OCI-M1 (cell line): ENCODE measurements at places on chromosomes 5 and 9.

- DNase-seq, result peak; percentile 80
Observed at GRCh38 chr5:149632311-149633251, 51.3 kb downstream of the ARHGEF37 start.

- peak; percentile 3 for DNase-seq
Observed at GRCh38 chr5:40716000-40716399, 36.3 kb downstream of the PTGER4 start.

GRCh38 chr9:105054491-105054890, 126.5 kb upstream of the ABCA1 start:
- DNase-seq, result no peak

GRCh38 chr5:171270136-171270535, 38.9 kb upstream of the TLX3 start:
- no peak for DNase-seq

GRCh38 chr5:98299435-98299834, 474.0 kb upstream of the RGMB start:
- DNase-seq, result peak; percentile 13

DNA sequence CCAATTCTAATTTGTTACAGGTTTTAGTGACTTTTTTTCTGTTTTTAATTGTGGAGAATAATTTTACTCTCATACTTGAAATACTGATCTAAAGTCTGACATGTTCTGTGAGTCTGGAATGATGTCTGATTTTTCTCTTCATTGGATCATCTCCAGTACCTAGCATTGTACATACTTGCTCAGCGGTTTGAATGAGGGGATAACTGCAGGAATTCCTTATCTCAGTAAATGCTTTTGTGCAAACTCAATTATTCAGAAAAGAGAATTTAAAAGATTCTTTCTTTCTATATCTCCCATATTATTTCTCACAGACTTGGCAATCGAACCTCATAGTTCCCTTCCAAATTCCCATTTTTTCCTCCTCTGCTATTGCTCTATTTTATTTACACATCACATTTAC, 397.9 kb upstream of the SGCD start:
- DNase-seq, result no peak

- no peak for DNase-seq
Observed at GRCh38 chr9:85515021-85515420, 226.7 kb downstream of the AGTPBP1 start.

DNA sequence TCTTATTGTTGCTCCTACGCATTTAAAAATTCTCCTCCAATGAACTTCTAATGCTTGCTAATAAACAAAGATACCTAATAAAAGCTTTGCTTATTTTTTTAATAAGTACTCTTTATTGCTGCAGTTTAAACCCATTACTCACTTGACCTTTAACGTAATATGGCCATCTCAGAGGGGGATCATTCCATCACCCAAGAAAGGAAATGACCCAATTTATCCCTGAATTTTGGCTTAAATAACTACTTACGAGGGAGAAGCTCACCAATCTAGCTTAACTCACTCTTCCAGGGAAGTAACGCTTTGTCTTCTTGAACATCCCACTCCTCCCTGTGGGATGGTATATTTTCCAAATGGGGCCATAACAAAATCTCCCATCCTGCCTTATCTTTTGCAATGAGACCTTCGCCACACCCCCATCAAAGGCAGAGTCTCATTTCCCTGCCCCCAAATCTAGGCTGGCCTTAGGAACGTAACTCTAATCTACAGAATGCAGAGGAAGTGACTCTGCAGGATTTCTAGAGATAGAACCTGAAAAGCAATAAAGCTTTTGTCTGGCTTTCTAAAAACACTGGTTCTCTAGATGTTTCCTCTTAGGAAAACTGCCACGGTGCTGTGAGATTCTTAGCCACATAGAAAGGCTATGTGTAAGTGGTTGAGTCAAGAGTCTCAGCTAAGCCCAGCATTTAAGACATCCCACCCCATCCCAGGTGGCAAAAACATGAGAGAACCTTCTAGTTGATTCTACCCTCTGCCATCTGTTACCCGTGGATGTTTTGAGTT, 310.0 kb downstream of the ASTN2 start:
- DNase-seq, result peak; percentile 82

- DNase-seq, result peak; percentile 7
Observed at GRCh38 chr5:149611326-149611725, 30.0 kb downstream of the ARHGEF37 start.

- DNase-seq, result no peak
Observed at GRCh38 chr5:142874540-142874939, 104.4 kb downstream of the ARHGAP26 start.

GRCh38 chr5:179176571-179177230, 116.5 kb downstream of the ZNF354C start:
- DNase-seq, result no peak

DNA sequence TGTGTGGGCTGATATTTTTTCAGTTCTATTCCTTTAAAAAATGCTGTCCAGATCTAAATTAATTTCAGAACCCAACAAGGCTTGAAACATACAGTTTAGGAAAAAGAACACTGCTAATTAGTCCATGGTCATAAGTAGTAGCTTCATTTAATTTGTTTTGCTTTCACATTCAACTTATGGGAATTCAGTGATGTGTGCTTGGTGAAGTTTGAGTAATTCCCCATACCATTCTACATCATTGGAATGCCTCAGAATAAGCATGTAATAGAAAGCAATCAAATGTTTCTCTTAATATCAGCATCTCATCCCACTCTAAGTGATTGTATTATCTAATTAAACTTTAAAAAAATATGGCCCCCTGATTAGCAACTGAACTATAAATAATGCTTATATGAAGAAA, 2.7 kb downstream of the CNTLN start:
- no peak for DNase-seq

DNA sequence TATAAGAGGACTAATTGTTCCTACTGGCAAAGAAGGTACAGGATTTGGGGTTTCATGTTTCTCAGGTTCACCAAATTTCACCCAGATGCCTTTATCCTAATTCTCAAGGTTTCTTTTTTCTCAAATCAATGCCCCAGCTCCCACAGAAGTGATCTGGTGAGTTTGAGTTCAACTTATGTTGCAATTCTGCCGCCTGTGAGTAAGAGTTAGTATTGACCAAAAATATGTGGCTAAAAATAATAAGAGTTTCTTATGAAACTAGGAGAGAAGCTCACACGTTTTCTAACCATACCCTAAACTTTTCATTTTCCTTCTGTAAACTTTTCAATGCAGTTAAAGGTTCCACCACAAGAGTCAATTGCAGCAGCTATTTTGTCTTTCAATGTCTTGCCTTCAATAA, 15.1 kb downstream of the SLCO6A1 start:
- no peak for DNase-seq

DNA sequence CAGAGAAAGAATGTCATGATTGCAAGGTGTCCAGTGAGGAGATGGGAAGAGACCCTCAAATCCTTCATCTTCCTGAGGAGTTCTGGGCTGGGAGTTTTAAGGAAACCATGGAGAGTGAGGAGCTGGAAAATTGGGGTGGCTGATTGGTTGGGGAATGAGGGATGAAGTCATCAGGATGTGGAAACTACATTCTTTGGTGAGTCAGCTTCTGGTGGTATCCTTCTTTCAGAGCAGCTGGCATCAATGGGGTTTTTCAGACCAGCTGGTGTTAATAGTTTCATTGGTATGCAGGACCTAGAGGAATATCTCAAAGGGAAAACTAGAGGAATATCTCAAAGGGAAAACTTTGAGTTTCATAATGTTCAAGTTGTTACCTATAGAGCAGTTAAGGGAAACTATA, 45.2 kb downstream of the RNF180 start:
- DNase-seq, result no peak

DNA sequence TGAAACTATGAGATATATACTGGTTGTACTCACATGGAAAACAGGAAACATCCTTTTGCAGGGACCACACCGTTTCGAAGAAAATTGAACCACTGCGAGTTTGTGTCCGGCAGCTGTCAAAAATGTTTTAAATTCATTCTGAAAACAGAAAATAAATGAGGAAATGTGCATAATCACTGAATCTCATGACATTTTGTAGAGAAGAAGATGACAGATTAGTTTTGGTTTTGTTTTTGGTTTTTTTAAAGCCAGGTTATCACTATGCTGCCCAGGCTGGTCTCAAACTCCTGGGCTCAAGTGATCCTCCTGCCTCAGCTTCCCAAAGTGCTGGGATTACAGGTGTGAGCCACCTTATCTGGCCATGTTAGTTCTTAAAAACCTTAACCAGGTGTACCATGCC, 3.5 kb downstream of the TXNDC8 start:
- DNase-seq, result peak; percentile 27

GRCh38 chr5:123710031-123710430, 198.1 kb downstream of the CSNK1G3 start:
- DNase-seq, result no peak

GRCh38 chr9:116027951-116028350, 125.6 kb upstream of the PAPPA start:
- DNase-seq, result peak; percentile 78

DNA sequence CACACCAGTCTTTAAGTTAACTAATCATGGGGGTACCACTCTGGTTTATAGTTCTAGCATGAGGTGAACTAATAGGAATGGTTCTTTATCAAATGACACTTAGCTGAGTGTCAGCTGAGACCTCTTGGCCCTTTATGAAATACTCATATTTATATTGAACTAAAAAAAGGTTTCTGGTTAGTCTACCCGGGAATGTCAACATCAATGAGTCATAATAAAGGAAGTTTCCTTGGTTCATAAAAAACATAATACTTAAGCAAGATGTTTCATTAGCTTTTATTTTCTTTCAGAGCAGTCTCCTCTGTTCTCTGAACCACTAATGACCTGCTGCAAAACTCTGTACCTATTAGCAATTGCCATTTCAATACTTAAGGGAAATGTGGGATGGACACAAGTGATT, 13.7 kb downstream of the DAB2 start:
- DNase-seq, result no peak

DNA sequence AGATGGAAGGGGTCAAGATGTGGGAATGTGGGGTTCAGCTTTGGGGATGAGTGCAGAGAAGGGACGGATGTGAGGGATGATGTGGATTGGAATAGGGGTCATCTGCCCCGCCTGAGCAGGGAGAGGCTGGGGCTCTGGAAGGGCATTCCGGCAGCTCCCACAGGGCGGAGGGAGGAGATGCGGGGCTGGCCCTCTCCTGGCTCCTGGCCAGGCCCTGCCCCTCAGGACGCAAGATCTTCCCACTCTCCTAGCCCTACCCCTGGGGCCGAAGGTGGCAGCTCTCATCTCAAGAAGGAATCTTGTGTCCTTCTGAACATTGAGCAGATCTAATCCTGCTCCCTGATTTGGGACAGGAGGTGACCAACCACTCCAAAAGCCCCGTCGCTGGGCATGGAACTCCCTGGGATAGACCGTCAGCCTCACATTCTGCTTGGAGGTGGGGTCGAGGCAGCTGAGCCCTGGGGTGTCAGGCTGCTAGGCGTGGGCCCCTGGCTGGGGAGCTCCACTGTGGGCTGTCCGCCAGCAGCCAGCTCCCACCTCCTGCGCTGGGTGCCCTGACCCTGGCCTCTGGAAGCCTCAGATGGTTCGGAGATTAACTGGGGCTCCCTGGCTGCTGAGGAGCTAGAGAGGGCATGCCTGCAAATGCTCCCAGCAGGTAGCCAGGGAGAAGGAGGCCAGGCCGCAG, 125.2 kb downstream of the ZNF354C start:
- DNase-seq, result no peak

DNA sequence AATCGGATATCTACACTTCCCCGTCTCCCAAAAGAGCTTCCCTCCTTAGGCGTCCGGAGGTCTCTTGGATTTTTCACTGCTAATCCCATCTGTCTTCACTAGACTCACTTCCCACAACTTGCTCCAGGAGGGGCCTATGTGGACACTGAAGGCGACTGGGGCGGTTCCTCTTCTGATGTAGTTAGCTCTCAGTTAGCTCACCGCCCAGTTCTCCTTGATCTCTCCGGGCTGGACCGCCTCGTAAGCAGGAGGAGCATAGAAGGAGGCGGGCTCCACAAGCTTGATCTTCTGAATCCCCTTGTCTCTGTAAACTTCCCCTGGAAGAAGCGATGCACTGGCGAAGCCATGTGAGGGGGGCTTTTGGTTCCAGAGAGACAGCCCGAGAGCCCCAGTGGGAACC, 112.0 kb upstream of the SELENOP start:
- no peak for DNase-seq

DNA sequence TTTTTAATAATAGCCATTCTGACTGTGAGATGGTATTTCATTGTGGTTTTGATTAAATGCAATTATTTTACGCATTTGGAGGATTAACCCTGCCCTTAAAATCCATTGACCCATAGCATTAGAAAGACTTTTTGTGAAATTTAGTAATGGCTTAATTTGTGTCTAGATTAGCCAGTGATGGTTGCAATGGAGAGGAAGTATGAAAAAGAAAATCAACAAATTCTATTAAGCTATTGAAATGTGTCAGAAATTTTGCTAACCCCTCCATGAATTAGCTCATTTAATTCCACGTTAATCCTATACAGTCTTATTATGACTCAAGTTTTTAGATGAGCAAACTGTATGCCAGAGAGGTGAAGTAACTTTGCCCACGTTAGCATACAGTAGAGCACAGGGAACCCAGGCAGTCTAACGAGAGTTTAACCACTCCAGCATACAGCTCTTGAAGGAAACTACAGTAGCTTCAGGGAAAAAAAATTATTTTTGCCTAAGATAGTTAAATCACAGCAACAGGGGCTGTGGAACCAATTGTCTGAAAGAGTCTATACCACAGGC, 158.2 kb upstream of the PPP2R2B start:
- no peak for DNase-seq

- no peak for DNase-seq
Observed at GRCh38 chr5:113382731-113383130, 52.1 kb downstream of the TSSK1B start.

DNA sequence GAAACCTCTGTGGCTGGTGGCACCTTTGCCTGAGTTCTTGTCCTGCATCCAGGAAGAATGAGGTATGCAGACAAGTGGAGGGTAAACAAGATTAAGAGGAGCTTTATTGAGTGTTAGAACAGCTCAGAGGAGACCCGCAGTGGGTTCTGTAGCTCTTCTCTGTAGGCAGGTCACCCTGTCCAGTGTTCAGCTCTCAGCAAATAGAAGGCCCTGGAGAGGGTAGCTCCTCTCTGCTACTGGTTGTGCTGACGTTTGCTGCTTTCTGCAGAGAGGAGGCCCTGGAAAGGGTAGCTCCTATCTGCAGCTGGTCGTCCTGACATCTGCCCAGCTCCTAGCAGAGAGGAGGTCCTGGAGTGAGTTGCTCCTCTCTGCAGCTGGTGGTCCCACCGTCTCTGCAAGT, 96.8 kb upstream of the CCDC112 start:
- no peak for DNase-seq

DNA sequence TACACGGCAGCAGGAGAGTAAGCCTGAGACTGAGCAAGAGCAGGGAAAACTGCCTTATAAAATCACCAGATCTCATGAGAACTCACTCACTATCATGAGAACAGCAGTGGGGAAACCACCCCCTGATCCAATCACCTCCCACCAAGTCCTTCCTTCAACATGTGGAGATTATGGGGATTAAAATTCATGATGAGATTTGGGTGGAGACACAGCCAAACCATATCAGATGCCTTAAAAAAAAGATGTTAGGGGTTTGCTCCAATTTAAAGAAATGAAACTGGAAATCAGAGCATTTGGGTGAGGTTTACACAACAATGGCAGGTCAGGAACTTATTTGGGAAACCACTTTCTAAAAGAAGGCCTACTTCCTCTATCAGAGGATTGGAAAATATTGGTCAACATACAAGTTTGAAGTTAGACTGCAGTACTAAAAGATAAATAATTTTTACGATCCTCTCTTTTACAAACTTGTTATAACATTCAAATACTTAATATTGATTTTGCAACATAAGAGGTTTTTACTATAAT, 105.1 kb downstream of the FBN2 start:
- DNase-seq, result no peak

GRCh38 chr5:148685520-148686134, 31.3 kb upstream of the HTR4 start:
- DNase-seq, result no peak

- DNase-seq, result no peak
Observed at GRCh38 chr9:107474124-107474523, 15.4 kb downstream of the KLF4 start.

- no peak for DNase-seq
Observed at GRCh38 chr5:114062932-114063867, 298.7 kb upstream of the KCNN2 start.
